ENCODE measurements at places on chromosomes 6 and 20. TPM values are rescaled to one million over a fixed set of nuclear protein-coding genes. Genes with fewer than 3 reads are reported as not detected.

RAB44 gene
- 0.11 TPM for total RNA-seq

PRDM13 gene
- total RNA-seq = not detected

FKBP1C gene
- 2.0 TPM for total RNA-seq

ATG5 gene
- total RNA-seq = 36.4 TPM

DLL1 gene
- total RNA-seq = not detected

SYNDIG1 gene
- total RNA-seq = not detected

PPP1R10 gene
- total RNA-seq = 55.4 TPM

JAG1 gene
- 2.4 TPM for total RNA-seq

MYBL2 gene
- 45.0 TPM for total RNA-seq

RAET1E gene
- not detected for total RNA-seq

TRIM15 gene
- not detected for total RNA-seq

INSM1 gene
- total RNA-seq = not detected

ANKRD66 gene
- not detected for total RNA-seq

IP6K3 gene
- total RNA-seq = 2.4 TPM

TMEM244 gene
- not detected for total RNA-seq

GGTLC1 gene
- total RNA-seq = not detected

ALDH8A1 gene
- 0.11 TPM for total RNA-seq

NRN1 gene
- not detected for total RNA-seq

LRP11 gene
- 84.8 TPM for total RNA-seq

MCHR2 gene
- not detected for total RNA-seq

F13A1 gene
- not detected for total RNA-seq

CALHM5 gene
- total RNA-seq = under 0.01 TPM

ZNF311 gene
- total RNA-seq = 1.6 TPM

FNDC11 gene
- total RNA-seq = 0.79 TPM

GSTA1 gene
- total RNA-seq = not detected

C20orf202 gene
- total RNA-seq = under 0.01 TPM

COL10A1 gene
- total RNA-seq = not detected

TFAP2D gene
- total RNA-seq = not detected

ZKSCAN8 gene
- 18.8 TPM for total RNA-seq

HLA-DOB gene
- total RNA-seq = 3.0 TPM

HSPA1A gene
- 65.7 TPM for total RNA-seq

PRICKLE4 gene
- 5.5 TPM for total RNA-seq

DLK2 gene
- 11.0 TPM for total RNA-seq

CALHM6 gene
- 0.98 TPM for total RNA-seq

LPA gene
- total RNA-seq = not detected

SMOC2 gene
- not detected for total RNA-seq

TCF15 gene
- not detected for total RNA-seq

MAFB gene
- total RNA-seq = 79.3 TPM

ZC3H12D gene
- total RNA-seq = 0.39 TPM

RAET1L gene
- total RNA-seq = 0.22 TPM

POPDC3 gene
- total RNA-seq = not detected

DCDC2 gene
- total RNA-seq = not detected

MATN4 gene
- 0.54 TPM for total RNA-seq

FHL5 gene
- total RNA-seq = not detected

LY6G6D gene
- total RNA-seq = not detected

FRK gene
- total RNA-seq = 5.1 TPM

ARHGAP40 gene
- total RNA-seq = 15.1 TPM

PAX1 gene
- not detected for total RNA-seq

CRISP3 gene
- total RNA-seq = not detected

SNX14 gene
- 110 TPM for total RNA-seq

NKX2-2 gene
- not detected for total RNA-seq

VSX1 gene
- total RNA-seq = not detected

SRSF12 gene
- total RNA-seq = 1.2 TPM

CTCFL gene
- total RNA-seq = under 0.01 TPM

PPP1R3G gene
- 11.4 TPM for total RNA-seq

TNNC2 gene
- not detected for total RNA-seq

EEF1A2 gene
- 11.0 TPM for total RNA-seq

FAM209A gene
- 0.33 TPM for total RNA-seq

Measured in placental epithelial cell (primary cell).